Stimulated activated CD4-positive, alpha-beta T cell treated with anti-CD3 and anti-CD28 coated beads, Interleukin-4, amount 100 ng/mL, for 4 hours (primary cell): ENCODE measurements at places on chromosomes 3 and 15.
A peak's percentile ranks its signal among the peaks of the same experiment; 100 is the strongest.

DNA sequence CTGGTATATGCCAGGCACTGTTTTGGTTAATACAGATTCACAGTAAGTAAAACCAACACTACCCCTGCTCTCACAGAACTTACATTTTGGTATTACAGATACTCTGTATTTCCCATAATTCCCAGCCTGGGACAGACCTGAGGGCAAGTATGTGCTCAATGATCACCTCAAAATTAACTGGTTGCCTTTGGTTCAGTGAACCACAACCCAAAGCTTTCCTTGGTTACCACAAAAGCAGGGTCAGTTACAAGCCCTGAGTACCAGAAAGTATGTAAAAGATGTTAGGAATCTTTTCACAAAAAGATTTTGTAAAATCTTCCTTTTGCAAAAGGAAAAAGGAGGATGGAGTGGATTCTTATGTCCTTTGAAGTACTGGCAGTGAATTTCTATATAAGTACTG, 72.2 kb upstream of the GUCA1C start:
- DNase-seq = no peak

DNA sequence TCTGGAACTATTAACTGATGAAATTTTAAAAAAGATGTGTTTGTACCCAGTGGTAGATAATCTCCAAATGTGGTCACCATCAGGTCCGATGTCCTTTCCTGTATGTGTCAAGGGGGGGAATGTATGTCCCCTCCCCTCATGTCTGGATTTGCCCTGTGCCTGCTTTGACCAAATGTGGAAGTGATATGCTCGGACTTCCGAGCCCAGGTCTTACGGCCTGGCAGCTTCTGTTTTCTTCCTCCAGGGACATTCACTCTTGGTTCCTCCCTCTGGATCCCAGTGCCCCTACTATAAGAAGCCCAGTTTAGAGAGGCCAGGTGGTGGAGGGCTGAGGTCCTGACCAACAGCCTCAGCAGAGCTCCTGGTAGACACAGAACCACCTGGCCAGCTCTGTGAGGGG, 75.5 kb downstream of the CCR1 start:
- DNase-seq = no peak

DNA sequence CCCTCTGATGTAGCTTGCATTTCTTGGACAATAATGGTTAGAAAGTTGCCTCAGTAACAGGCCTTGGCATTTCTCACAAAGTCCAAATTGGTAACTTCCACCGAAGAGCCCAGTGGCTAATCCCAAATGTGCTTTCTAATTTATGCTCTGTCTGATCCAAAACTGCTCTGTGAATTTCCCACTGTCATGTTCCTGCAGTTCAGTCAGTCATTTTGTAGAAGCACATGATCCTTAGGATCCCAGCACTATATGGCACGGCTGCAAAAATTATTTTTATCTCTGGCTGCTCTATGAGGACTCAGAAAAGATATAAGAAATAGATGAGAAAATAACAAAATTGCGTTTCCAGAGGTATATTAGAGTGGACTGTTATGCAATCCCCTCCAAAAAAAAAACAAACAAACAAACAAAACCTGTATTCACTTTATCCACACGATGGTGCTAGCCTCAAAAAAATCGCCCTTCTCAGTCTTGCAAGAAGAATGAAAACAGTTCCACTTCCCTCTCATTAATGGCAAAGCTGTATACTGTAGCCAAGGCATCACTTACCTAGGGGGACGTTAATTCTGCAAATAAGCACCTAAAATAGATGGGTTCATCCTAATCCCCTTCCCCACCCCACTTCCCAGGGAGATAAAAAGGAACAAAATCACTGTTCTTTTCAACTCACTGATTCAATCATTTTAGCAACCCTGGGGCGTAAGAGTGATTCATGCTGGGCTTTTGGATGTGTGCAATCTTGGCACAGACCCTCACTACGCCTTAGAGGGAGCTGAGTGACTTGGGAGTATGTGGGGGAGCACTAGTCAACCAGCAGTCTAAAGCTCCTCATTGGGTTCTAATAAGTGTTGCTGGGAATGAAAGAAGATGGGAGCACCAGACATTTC, 61.3 kb downstream of the TMCO5A start:
- no peak for DNase-seq

DNA sequence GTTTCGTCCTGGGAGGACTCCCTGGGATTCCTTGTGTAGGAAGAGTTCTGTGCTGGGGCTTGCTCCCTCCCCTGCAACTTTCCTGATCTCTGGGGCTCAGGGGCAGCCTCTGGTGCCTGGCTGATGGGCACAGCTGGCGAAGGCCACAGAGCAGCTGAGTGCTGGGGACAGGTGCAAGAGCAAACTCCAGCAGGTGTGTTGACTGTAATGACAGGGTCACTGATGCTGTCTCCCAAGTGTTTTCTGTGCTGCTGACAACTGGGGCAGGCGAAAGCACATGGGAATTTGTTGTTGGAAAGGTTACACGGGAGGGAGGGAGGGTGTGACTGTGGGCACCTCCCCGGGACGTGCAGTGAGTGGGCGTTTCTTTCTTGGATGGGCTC, 21.6 kb downstream of the CPN2 start:
- no peak for DNase-seq

DNA sequence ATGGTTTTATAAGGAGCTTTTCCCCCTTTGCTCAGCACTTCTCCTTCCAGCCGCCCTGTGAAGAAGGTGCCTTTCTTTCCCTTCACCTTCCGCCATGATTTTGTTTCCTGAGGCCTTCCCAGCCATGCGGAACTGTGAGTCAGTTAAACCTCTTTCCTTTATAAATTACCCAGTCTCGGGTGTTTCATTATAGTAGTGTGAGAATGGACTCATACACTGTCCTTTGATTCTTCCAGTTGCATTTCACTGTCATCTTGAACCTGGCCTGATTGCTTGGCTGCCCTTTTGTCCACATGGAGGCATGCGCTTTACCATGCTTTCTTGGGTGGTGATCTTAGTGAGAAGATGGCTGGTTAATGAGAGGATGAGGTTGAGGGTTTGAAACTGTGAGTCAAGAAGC, 23.2 kb downstream of the USP13 start:
- DNase-seq = no peak

DNA sequence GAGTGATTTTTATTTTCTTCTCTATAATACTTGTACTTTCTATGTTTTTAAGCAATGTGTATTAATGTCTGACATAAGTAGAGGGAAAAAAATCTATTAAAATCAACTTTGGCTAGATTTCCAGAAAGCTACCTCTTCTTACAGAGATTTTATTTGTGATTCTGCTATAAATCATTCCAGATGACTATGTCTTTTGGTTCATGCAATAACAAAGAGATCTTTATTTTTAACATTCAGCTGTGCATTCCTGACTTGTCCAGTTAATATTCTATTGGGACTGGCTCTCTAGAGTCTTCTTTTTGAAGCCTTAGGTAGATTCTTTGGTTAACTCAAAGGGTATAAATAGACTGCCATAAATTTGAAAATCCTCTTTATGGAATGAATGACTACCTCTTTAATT, 74.3 kb upstream of the ARPP21 start:
- no peak for DNase-seq

DNA sequence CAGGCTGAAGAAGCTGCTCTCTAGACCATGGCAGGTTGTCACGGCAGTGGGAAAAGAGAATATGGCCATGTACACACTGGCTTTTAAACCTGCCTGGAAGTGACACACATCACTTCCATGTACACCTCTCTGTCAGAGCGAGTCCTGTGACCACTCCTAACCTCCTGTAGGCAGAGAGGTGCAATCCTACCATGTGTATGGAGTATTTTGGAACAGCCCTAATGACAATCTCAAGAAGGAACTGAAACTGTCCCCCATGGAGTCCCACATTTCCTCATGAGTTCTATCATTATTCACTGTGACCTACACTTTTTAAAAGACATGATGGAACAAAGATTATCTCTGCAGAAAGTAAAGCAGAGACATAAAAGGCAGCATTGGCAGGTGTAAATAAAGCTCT, 153.4 kb upstream of the PFN2 start:
- DNase-seq = no peak

DNA sequence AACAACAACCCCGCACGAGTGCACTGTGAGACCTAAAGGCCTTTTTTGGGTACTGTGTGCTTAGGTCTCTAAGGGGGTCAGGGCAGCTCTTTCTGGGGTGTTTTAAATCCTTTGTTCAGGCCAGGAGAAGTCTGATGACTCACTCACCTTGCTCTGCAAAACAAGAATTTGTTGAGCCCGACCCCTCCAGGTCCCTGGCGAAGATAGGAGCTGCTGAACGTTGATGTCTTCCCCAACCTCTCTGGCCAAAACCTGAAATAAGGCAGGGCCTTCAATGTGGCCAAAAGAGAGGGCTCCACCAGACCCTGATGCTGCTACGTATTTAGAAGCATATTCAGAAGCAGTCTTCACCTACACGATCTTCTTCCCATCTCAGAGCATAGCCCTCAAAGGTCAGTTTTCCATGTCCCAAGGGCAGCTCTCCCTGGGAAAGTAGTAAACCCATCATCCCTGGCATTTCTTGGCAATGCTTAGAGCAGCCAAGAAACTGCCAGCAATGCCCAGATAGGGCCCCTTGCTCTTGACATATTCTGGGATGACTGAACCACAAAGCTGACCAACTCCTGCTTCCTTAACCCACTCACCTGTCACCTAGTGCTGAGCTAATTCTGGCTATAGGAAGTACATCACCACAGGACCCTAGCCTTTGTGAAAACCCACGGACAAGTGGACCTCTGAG, 27.1 kb downstream of the CCDC13 start:
- DNase-seq = no peak

DNA sequence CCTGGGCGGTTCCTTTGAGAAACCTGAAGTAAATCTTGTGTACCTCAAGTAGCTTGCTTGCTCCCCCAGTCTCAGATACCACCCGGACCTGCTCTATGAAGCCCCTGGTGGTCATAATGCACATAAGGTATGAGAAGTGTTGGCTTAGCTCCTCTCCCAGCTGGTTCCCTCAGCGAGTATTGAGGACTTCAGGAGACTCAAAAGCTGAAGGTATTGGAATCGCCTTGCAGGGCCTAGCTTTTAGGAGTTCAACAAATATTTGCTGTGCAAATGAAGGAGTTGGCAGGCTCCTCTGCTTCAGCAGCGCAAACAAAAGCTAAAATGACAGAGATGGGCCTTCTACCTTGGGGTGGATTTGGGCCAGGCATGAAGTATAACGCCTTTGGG, 1.7 kb downstream of the CMTM8 start:
- DNase-seq = peak; percentile 16

GRCh38 chr3:108488631-108489030, 21.8 kb downstream of the MYH15 start:
- no peak for DNase-seq

GRCh38 chr15:70855764-70856163, 1.8 kb upstream of the LARP6 start:
- DNase-seq = no peak

DNA sequence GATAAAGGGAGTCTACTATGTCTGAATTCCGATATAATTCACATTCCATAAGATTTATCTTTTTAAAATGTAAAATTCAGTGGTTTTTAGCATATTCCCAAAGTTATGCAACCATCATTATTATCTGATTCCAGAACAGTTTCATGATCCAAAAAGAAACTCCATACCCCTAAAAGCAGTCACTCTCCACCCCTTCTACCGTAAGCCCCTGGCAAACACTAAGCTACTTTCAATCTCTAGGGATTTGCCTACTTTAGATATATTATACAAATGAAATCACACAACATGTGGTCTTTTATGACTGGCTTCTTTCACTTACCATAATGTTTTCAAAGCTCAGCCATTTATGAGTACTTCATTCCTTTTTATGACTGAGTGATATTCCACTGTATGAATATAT, 65.6 kb downstream of the TMEM212 start:
- DNase-seq = no peak

- no peak for DNase-seq
Measured at GRCh38 chr15:69660114-69660513, 207.5 kb downstream of the RPLP1 start.

- no peak for DNase-seq
Measured at GRCh38 chr15:73397461-73397860, 28.7 kb upstream of the HCN4 start.

DNA sequence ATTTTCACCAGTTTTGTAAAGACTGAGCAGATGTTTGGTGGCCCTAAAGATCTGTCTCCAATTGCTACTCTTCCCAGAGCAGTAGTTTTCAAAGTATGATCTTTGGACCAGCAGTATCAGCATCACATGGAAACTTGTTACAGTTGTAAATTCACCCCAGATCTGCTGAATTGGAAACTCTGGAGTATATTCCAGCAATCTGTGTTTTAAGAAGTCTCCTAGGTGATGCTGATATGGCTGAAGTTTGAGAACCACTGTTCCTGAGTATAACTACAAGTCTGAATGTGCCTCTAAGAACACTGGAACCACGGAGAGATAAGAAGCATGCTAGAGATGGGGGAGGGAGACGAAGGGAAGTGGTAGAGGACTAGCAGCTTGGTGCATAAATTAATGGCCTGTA, 45.7 kb downstream of the NUDT16 start:
- DNase-seq = no peak

DNA sequence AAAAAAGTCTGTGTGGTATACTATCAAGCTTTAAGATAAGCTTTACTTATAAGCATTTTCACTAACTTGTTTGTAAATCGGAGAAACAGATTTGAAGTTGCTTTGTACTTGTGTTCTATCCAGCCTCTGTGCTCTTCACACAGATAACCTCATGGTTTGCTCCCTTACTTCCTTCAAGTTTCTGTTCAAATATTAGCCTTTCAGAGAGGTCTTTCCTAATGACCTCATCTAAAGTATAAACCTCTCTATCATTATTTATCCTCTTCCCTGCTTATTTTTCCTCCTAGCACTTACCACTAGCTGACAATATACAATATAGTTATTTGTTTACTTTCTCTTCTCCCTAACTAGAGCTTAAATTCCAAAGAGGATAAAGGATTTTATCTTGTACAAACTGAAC, 180.0 kb downstream of the CBLB start:
- no peak for DNase-seq

- no peak for DNase-seq
Measured at GRCh38 chr3:144915202-144915601, 943.6 kb downstream of the DIPK2A start.

GRCh38 chr3:8597219-8597853, 47.3 kb downstream of the SSUH2 start:
- no peak for DNase-seq

DNA sequence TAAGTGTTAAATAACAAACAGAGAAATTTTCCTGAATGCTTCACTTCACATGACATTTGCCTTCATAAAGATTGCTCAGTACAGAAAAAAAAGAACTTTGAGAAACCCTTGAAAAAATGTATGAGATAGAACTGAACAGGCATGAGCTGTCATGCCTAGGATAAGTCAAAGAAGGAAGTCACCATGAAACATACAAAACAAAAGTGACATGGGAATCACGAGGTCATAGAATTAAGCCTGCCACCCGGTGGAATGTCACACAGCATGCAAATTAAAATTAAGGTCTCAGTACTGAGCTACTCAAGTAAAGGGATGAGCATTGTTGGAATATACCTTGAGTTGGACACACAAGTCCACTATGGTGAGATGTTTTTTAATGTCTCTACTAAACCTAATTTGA, 652.5 kb upstream of the NECTIN3 start:
- DNase-seq = no peak

DNA sequence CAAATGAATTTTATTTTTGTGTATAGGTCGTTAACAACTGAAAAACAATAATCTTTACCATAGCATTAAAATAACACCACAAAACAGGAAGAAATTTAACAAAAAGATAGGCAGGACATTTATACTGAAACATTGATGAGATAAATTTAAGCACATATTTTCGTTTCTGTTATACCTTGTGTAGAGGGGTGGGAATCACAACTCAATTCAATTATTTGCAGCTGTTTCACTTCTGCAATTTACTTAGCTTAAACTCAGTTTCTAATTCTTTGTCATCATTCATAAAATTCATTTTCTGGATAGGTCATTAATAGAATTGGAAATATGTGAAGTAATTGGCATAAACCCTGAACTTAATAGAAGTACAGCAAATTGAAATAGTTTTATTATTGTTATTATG, 42.3 kb downstream of the TP63 start:
- no peak for DNase-seq

GRCh38 chr15:38374556-38374955, 79.4 kb upstream of the FAM98B start:
- DNase-seq = no peak
